ENCODE measurements at places on chromosomes 16 and 17. TPM values are rescaled to one million over a fixed set of nuclear protein-coding genes. Genes with fewer than 3 reads are reported as not detected.
A peak's percentile ranks its signal among the peaks of the same experiment; 100 is the strongest.

- no peak for DNase-seq
Observed at GRCh38 chr16:16143038-16143763, 80.1 kb downstream of the ABCC6 start.

The ZNF747 gene
- 2.6 TPM for total RNA-seq

The CPNE7 gene
- 3.9 TPM for total RNA-seq

DNA sequence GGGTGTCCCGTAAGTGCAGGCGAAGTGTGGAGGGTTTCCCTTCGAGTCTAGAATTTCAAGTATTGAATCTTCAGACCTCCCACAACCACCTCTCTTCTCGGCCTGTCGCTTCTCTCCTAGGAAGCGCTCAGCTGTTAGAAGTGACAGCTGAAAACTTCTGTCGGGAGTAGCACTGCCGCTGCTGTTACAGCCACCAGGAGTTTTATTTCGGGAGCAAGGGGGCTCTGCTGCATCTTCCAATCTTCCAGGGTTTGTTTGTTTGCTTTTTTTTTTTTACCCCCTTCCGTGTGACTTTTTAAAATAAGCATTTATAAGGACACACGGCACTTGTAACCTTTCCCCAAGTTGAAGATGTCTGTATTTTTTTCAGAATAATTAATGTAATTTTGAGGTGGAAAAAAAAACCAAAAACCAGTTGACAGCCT is 767 bp downstream of the RPS6KB1 start:
- DNase-seq = no peak

GRCh38 chr17:81939881-81940385 is 2.8 kb upstream of the PYCR1 start:
- no peak for DNase-seq

- DNase-seq = peak; percentile 92
Observed at GRCh38 chr17:44587339-44587738, 30.1 kb downstream of the FZD2 start.

The ALOX15 gene
- total RNA-seq = not detected

The ANKRD40CL gene
- not detected for total RNA-seq

DNA sequence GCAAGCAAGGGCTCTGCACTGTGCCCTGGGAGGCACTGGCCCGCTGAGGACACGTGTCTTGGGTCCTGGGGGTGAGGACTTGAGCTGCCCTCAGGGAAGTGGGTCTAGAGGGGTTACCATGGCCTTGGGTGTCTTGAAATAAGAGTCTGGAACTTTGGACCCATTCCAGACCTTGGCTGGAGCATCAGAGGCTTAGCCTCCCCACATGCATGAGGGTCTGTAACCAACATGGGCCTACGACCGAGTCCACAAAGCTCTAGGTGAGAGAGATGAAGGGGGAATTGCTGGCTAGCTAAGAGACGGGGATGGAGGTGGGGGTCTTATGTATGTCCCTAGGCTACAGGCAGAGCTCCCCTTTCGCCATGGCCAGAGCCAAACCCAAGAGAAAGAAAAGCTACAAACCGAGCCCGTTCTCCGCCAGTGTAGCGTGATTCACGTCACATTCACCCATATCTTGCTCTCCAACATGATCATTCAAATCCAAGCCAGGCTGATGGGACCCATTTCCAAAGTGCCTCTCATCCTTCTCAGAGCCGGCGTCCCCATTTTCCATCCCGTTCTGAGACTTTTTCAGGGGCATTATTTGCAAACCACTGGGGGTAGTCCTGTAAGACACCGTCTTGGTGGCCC is 120.1 kb downstream of the CDYL2 start:
- no peak for DNase-seq

The CCDC144A gene
- 0.19 TPM for total RNA-seq

The CETP gene
- total RNA-seq = not detected

The ENPP7 gene
- not detected for total RNA-seq

DNA sequence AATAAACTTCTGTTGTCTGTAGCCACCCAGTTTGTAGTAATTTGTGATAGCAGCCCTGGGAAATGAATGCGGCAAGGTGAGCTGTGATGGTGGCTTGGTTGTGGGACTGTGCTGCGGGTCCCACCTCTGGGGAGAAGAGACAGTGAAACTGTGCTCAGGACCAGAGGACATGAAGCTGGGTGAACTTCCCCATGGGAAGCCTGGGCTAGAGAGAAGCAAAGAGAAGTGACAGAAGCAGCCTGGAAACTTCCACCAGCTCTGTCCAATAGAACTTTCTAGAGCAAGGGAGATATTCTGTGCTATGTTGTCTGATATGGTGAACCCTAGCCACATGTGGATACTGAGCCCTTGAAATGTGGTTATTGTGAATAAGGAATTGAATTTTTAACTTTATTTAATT is 51.5 kb upstream of the EMP2 start:
- DNase-seq = no peak

DNA sequence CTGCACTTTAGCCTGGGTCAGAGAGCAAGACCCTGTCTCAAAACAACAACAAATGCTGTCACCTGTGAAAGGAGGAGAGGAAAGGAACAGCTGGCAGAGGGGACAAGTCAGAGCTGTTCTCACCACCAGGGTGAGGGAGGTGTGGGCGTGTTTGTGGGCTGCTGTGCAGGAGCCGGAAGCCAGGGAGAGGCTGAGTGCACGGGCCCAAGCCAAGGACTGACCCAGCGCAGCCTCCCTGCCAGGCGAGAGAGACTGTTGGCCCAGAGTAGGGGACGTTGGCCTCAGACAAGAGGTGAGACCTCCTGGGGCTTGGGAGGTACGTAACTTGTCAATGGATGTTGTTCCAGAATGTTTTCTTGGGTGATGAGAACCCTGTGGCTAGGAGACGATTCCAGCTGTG is 10.7 kb downstream of the SPNS2 start:
- peak; percentile 54 for DNase-seq

- no peak for DNase-seq
Observed at GRCh38 chr16:73159296-73159695, 111.4 kb upstream of the ZFHX3 start.

- DNase-seq = no peak
Observed at GRCh38 chr16:66211651-66212050, 154.8 kb upstream of the CDH5 start.

The RSKR gene
- 2.9 TPM for total RNA-seq

DNA sequence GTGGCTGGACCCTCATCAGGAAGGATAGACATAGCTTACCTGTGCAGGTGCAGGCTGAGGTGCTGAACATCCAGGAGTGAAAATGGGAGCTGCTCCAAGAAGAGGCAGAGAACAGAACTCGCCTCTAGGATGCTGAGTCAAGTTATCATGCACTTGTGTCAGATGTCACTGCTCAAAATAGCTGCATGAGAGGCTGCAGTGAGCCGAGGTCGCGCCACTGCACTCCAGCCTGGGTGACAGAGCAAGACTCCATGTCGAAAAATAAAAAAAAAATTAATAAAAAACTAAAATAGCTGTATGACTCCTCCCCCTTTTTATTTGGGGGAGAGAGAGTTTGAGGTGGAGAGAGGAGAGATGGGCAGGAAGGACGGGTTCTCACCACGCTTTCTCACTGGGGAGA is 148.8 kb downstream of the FOXL1 start:
- DNase-seq = no peak

GRCh38 chr17:19590912-19591551 is 57.4 kb downstream of the SLC47A1 start:
- DNase-seq = no peak

The P2RX1 gene
- total RNA-seq = not detected

DNA sequence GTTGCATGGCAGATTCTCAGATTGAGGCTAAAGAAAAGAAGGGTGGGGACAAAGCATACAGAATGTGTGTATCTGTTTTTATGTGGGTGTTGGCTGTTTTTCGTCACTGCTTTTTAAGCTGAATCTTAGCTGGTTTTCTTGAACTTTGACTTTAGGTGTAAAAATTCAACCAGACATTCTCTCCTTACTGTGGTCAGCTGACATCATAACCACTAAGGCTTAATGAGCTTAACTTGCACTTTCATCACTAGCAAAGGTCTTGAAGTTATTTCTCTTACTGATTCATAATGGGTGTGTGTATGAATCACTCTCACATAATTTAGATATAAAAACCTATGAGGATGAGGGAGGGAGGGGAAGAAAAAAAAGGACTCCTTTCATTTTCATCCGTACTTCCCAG is 4.0 kb upstream of the CDC6 start:
- peak; percentile 84 for DNase-seq

GRCh38 chr17:82545071-82545462 is 25.5 kb downstream of the FOXK2 start:
- no peak for DNase-seq

- no peak for DNase-seq
Observed at GRCh38 chr17:18234853-18235380, 9.5 kb downstream of the LLGL1 start.

GRCh38 chr16:997440-998051 is 16.0 kb downstream of the SOX8 start:
- DNase-seq = peak; percentile 65

GRCh38 chr17:17419631-17420030 is 57.2 kb upstream of the MED9 start:
- no peak for DNase-seq

DNA sequence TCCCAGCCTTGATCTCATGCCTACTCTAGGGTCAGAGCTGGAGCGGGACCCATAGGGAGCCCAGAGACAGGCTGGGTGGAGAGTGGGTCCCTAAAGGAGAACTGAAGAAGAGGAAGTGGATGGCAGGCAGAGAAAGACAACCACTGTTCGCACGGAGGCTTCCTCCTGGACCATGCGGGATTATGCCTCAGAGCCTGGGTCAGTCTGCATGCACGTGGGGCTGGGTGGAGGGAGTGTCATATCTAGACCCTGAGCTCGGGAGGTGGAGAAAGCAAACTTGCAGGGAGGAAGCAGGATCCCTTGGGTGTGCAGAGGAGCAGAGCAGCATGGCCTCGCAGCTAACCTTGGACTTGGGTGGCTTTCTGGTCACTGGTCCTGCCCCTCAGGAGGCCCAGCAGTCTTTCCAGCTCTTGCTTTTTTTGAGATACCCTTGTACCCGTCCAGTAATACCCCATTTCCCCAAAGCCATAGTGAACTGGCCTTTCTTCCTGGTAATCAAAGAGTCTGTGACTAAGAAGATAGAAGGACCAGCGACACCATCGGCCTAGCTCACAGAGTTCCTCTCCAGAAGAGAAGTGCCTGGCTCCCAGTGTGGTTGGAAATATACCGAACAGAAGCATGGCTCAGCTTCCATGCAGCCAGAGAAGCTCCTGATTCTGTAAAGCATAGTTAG is 344.2 kb downstream of the CPPED1 start:
- DNase-seq = no peak

- no peak for DNase-seq
Observed at GRCh38 chr17:57782647-57783337, 37.7 kb upstream of the CCDC182 start.

The IL34 gene
- total RNA-seq = not detected

DNA sequence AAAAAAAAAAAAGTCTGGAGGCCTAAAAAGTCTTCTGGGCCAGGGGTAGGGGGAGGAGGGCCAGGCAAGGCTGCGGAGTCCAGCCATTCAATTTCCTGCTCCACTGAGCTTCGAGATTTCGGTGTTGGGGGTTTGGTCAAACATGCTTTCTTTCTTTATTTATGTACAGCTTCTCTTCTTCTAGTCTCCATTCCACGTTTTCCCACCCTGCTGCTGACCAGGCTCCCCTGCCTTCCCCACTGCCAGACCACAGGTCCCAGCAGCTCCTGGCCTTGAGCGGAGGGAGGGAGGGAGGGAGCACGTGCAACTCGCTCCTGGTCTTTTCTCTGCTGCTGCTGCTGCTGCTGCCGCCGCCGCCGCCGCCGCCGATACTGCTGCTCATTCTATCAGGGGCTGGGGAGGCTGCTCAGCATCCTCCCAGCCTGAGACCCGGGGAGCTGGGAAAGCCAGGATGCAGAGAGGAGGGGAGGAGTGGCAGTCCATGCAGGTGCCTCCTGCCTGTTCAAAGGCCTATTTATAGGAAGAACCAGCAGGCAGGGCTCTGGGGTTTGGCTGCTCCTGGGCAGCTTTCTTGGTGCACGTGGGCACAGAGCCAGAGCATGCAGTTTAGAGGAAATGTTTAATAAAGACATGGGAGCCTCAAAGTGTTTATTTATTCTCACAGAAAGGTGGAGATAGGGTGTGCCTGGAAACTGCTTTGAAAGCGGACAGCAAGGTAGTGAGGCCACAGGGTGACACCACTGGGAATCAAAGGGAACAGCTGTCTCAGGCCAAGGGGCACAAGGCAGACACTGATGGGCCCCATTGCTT is 23.4 kb upstream of the ZFHX3 start:
- DNase-seq = peak; percentile 65

DNA sequence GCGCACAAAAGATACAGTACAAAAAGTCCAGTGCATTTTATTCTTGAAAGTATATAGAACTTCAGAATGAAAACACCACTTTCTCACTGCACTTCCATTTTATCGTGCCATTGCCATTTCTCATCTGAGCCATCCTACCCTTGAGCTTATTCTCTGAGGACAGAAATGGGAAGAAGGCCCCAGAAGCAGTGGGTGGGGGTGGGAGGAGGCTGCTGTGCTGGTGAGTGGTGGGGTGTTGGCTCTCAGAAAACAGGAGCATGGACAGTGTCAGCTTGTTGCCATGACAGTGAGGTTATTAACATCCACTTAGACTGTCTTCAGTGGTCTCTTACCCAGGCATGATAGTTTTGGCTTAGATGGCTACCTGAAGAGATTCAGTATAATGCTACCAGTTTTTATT is 4.5 kb downstream of the ATMIN start:
- DNase-seq = no peak

DNA sequence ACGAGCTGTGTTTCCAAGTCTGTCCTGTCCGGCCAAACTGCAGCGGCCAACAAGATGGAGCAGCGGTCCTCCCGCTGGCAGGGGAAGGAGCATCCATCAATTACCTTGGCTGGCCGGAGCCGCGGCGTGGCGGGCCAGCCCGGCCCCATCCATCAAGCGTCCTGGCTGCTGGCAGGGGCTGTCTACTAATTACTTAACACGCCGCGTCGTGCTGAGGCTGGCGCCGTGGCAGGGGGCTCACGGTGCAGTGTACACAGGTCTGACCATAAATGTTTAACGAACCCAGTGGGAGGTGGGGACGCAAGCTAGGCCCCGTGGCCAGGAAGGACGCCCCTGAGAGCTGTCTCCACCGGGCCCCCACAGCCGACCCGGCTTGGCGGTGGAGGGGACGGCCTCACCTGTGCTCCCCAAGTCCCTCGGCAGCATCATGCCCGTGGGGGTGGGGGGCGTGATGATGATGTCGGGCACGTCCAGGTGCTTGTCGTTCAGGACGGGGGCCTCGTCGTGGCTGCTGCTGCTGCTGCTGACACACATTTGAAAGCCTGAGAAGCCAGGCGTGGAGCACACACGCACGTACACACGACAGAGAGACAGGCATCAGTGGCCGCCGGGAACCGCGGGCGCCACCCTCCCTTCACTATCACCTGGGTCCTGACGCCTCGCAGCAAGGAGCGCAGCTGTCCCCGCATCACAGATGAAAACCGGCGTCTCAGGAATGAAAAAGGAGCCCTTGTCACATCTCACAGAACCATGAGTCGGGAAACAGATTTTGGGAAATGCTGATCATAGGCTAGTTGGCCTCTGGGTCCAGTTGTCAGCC is 21.2 kb upstream of the GINS2 start:
- no peak for DNase-seq

GRCh38 chr17:67215991-67216421 is 29.0 kb downstream of the HELZ start:
- no peak for DNase-seq

The HNF1B gene
- total RNA-seq = not detected

The KRTAP9-8 gene
- total RNA-seq = not detected

All from H4 (cell line).